ENCODE measurements at places on chromosomes 6 and 20. TPM values are rescaled to one million over a fixed set of nuclear protein-coding genes. Genes with fewer than 3 reads are reported as not detected.

GRCh38 chr20:21571841-21572690, 58.2 kb upstream of the NKX2-2 start:
- H3K27ac ChIP-seq: no peak overlapping the region
- H3K4me3 ChIP-seq: no peak overlapping the region
- H3K4me1 ChIP-seq: no peaks in the 10 kb centered on the region

DNA sequence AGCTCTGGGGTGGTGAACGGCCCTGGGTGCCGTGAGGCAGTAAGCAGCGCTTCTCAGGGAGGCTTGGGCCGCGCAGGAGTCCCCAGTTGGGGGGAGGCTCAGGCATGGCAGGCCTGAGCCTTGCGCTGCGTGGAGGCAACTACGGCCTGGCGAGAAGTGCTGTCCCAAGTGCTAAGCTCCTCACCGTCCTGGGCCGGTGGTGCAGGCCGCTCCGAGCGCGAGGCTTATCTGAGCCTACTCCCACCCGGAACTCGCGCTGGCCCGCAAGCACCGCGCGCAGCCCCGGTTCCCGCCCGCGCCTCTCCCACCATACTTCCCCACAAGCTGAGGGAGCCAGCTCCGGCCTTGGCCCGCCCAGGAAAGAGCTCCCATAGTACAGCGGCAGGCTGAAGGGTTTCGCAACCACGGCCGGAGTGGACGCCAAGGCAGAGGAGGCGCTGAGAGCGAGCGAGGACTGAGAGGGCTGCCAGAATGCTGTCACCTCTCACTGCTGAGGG, 1.8 kb upstream of the WRNIP1 start:
- DNase-seq: peak; percentile 42
- no peaks in the 10 kb centered on the region for H3K4me1 ChIP-seq
- no peaks in the 10 kb centered on the region for H3K27me3 ChIP-seq
- H3K27ac ChIP-seq: no peak overlapping the region

- no peak overlapping the region for H3K4me3 ChIP-seq
- no peaks in the 10 kb centered on the region for H3K36me3 ChIP-seq
- H3K27ac ChIP-seq: no peak overlapping the region
- no peaks in the 10 kb centered on the region for H3K27me3 ChIP-seq
- DNase-seq: no peak
Observed at GRCh38 chr20:51276296-51276695, 253.4 kb upstream of the KCNG1 start.

GRCh38 chr6:30705620-30706019, 11.5 kb downstream of the MDC1 start:
- DNase-seq: no peak
- H3K27ac ChIP-seq: no peak overlapping the region
- H3K4me1 ChIP-seq: no peaks in the 10 kb centered on the region
- H3K4me3 ChIP-seq: no peak overlapping the region
- H3K27me3 ChIP-seq: no peaks in the 10 kb centered on the region

DNA sequence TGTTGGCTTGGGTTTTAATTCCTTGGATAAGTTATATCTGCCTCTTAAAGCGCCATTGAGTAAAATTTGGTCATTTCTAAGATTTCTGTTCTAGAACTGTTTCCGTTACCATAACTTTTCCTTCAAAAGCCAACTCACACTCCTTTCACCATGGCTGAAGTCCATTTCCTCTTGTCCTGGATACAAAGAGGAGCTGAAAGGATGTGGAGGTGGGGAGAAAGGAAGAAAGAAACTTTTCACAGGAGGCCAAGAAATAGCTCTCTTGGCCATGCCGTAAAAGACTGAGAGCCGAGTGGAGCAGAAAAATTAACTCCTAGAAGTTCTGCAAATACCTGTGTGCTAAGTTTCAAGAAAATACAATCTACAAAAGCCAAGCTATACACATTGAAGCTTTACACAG, 21.6 kb downstream of the GABBR1 start:
- no peaks in the 10 kb centered on the region for H3K4me1 ChIP-seq
- no peak for DNase-seq
- H3K36me3 ChIP-seq: no peaks in the 10 kb centered on the region
- H3K4me3 ChIP-seq: no peak overlapping the region

DNA sequence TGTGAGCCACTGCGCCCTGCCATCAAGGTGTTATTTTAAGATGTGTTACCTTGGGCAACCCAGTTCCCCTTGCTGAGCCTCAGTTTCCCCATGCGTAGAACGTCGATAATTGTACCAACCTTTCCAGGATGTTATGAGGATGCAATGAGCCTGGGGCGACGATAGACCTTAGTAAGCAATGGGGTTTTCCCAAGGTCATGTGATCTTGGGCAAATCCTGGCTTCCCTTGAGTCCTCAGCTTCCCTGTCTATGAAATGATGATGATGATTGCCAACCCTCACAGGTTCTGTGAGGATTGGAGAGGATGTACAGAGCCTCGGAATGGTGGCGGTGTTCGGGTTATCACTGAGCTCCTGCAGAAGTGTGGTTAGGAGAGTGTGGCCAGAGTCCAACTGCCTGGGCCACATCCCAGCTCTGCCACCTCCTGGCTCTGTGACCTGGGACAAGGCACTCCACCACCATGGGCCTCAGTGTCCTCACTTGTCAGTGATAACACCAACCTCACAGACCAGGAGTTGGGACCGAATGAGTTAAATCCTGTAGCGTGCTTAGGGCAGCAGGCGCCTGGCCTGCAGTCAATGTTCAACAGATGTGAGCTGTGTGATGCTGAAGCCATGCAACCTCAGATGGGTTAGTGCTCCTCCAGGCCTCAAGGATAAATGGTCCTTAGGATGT, 23.4 kb downstream of the SIRPA start:
- H3K4me3 ChIP-seq: no peak overlapping the region
- H3K27ac ChIP-seq: no peak overlapping the region
- DNase-seq: no peak
- H3K4me1 ChIP-seq: no peaks in the 10 kb centered on the region
- no peaks in the 10 kb centered on the region for H3K27me3 ChIP-seq
- H3K36me3 ChIP-seq: no peaks in the 10 kb centered on the region

- H3K4me1 ChIP-seq: no peaks in the 10 kb centered on the region
- no peaks in the 10 kb centered on the region for H3K36me3 ChIP-seq
- no peak overlapping the region for H3K4me3 ChIP-seq
- H3K27ac ChIP-seq: no peak overlapping the region
Observed at GRCh38 chr6:125268765-125269164, 33.0 kb downstream of the HDDC2 start.

- H3K36me3 ChIP-seq: no peaks in the 10 kb centered on the region
- no peaks in the 10 kb centered on the region for H3K27me3 ChIP-seq
- no peak overlapping the region for H3K27ac ChIP-seq
- DNase-seq: no peak
Observed at GRCh38 chr6:3410385-3411360, 46.2 kb downstream of the SLC22A23 start.

DNA sequence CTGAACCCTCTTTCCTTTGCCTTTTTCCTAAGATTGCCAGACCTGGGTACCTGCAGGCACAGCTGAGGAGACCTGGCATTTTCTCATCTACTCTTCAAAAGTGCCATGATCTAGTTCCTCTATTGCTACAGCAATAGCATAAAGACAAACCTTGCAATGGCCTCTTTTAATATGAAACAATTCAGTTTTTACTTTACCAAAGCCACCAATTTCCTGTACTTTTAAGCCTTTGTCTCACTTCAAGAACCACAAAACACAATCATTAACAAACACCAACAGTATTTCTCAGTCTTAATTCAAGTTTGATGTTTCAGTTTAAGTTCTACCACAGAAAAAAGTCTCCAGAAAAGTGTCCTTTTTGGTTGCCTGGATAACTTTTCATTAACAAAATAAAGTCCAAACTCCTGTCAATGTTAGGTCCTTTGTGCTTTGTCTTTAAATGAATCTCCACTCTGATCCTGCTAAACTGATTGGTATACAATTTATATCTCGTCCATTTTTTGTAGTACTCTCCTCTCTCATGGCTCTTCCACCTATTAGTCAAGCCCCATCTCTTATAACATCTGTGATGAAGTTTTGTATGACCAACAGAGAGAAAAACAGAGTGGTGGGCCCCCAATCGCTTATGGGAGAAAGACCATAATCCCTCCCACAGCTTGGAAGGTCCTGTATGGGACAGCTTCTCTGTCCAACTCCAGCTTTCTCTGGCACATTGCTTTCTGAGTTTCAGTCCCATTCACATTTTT, 50.5 kb upstream of the THEMIS start:
- no peak overlapping the region for H3K27ac ChIP-seq
- no peaks in the 10 kb centered on the region for H3K36me3 ChIP-seq
- no peaks in the 10 kb centered on the region for H3K4me1 ChIP-seq
- no peak overlapping the region for H3K4me3 ChIP-seq
- DNase-seq: no peak
- H3K27me3 ChIP-seq: no peaks in the 10 kb centered on the region

- DNase-seq: no peak
- H3K27me3 ChIP-seq: no peaks in the 10 kb centered on the region
- no peaks in the 10 kb centered on the region for H3K36me3 ChIP-seq
- no peaks in the 10 kb centered on the region for H3K4me1 ChIP-seq
Observed at GRCh38 chr20:38430679-38431325, 4.3 kb downstream of the SNHG17 start.

DNA sequence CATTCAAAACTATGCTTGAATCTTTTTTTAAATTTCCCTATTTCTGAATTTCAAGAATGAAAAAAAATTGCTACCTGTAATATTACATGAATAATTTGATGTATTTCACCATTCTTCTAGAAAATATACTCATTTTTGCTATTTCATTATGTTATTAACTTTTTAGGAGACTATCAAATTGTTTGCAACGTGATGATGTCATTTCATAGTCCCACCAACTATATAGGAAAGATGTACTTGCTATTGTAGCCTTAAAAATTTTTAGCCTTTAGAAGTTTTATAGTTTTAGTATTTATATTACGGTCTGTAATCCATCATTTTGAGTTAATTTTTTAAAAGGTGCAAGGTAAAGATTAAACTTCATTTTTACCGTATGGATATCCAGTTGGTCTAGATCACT, 81.4 kb upstream of the AHI1 start:
- H3K27ac ChIP-seq: no peak overlapping the region
- no peak for DNase-seq
- H3K4me1 ChIP-seq: no peaks in the 10 kb centered on the region
- no peak overlapping the region for H3K4me3 ChIP-seq

SYCP2 gene
- 6.9 TPM for total RNA-seq

KCNQ2 gene
- not detected for total RNA-seq

MLIP gene
- not detected for total RNA-seq

KIFC1 gene
- total RNA-seq: not detected

UTRN gene
- total RNA-seq: 324 TPM

All from uterus (tissue), 4 donors.